ENCODE measurements at places on chromosomes 3 and 15.

DNA sequence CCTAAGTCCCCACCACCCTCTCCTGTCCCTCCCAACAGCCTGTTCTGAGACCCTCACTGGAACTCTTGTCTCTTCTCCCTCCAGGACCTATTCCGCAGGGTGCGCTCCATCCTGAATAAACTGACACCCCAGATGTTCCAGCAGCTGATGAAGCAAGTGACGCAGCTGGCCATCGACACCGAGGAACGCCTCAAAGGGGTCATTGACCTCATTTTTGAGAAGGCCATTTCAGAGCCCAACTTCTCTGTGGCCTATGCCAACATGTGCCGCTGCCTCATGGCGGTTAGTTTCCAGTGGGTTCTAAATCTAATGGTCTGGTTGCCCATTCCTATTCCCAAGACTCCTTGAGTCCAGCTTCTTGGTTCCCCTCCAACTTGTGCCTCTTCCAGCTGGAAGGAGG lies 9.3 kb downstream of the EIF4G1 start:
- no peak for DNase-seq

DNA sequence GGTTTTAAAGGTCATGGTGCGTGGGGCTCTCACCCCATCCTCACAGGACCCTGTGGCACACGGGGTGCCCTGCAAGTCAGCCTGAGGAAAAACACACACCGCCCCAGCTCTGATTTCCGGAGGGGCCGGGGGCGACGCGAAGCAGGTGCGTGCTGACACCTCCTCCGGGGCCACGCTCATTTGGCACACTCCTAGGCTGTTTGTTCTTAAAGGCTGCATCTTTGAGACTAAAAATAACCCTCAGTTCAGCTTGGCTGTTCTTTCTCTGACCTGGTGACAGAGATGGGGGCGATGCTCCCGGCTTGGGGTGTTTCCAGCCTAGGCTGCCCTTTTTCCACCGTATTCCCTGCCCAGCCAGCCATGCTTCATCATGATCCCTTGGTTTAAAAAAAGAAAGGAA lies 141.5 kb upstream of the TPM1 start:
- DNase-seq = no peak

DNA sequence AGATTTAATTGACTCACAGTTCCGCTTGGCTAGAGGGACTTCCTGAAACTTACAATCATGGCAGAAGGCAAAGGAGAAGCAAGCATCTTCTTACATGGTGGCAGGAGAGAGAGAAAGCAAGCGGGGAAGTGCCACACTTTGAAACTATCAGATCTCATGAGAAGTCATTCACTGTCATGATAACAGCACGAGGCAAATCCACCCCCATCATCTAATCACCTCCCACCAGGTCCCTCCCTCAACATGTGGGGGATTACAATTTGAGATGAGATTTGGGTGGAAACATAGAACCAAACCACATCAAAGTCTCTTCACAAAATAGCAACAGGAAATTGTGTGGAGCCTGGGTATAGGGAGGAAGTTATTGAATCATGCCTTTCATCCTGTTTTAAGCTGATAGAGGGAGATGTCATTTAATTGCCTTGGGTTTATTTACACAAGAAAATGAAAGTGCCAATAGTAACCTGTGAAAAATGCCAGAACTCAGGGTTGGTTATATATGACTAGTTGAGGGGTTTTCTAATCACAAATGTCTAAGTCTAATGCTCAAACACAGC lies 624.8 kb upstream of the LMCD1 start:
- DNase-seq = no peak

- no peak for DNase-seq
Observed at GRCh38 chr3:137024348-137024747, 66.6 kb downstream of the IL20RB start.

- no peak for DNase-seq
Observed at GRCh38 chr3:62238003-62238402, 135.3 kb downstream of the FEZF2 start.

DNA sequence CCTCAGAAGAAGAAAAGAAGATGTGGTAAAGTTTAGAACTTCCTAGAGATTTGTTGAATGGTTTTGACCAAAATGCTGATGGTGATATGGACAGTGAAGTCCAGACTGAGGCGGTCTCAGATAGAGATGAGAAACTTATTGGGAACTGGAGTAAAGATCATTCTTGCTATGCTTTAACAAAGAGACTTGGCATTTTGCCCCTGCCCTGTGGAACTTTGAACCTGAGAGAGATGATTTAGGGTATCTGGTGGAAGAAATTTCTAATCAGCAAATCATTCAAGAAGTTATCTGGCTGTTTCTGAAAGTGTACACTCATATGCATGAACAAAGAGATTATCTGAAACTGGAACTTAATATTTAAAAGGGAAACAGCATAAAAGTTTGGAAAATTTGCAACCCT lies 505.2 kb downstream of the NSUN3 start:
- no peak for DNase-seq

DNA sequence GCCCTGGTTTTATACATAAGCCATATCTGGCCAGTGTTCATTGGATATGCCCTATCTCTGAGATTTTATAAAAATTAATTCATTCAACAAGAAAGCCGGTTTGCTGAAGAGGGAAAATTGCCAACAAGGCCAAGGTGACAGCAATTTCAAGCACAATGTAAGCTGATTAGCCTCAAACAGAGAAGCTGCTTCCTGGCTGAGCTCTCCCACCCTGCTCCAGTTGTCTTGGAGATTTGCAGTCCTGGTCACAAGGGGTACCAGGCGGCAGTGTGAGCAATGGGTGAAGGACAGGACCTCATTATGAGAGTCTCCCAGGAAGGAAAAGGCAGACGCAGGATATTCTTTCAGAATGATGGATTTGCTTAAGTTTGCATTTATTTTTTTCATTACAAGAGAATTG lies 5.4 kb upstream of the THSD4 start:
- no peak for DNase-seq
